Memory B cell (primary cell): ENCODE measurements at places on chromosomes 6 and 20.

- DNase-seq, result no peak
These were observed 156.0 kb downstream of the LY86 start for GRCh38 chr6:6744551-6744950.

DNA sequence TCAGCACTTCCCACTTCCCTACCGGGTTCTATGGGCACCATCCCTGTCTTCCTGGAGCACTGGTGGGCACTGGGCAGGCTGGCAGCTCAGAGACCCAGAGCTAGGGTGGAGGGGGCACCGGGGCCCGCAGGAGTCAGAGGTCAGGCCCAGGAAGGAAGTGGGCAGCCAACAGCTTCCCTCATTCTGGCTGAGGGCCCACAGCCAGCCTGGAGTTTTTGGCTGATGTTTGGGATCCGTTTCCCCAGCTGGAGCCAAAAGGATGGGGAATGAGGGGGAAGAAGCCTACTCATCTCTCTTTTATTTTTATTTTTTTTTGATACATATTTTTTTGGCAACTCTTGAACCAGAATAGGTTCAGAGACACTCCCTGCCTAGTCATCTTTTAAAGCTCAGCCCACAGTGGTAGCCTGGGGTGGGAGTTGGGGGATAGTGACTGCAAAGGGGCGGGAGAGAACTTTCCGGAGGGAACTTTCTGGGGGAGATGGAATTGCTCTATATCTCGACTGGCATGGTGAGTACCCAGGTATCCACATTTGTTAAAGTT lies 54.2 kb upstream of the MLN start:
- DNase-seq, result no peak

GRCh38 chr6:89250239-89250638 lies 33.1 kb upstream of the GABRR1 start:
- DNase-seq, result no peak

DNA sequence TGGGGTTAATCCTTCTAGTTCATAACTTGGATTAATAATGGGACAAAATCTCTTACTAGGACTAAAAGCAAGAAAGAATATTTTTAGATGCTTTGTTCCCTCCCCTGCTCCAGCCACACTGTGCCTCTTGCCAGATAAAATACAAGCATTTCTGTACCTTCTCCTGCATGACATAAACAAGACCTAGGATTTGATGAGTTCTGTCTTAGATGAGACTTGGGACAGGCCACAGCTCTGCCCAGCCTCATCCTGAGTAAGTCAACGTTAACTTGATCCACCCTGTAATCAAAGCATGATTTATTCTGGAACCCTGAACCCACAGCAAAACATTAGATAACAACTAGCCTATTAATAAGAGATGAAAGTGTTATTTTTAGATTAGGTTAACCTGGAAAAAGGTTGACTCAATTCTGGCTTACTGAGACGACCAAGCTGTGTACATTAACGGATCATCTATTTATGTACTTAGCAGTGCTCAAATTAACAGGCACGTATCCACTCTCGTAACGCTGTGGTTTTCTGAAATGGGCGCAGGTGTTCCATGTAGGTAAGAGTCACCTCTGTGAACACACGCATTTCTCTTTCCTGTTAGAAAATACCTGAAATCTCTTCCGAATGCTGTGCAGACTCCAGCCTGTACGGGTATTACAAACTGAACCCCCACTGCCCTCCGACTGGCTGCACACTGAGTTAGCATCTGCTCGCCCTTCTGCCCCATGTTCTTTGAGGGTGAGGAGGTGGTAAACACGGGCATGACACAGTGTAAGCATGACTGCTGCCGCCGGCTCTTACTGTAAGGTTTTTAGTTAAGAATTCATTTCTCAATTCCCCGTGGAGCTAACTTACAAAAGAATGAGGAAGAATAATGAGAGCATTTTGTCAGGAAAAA lies 132.1 kb upstream of the FOXQ1 start:
- no peak for DNase-seq

DNA sequence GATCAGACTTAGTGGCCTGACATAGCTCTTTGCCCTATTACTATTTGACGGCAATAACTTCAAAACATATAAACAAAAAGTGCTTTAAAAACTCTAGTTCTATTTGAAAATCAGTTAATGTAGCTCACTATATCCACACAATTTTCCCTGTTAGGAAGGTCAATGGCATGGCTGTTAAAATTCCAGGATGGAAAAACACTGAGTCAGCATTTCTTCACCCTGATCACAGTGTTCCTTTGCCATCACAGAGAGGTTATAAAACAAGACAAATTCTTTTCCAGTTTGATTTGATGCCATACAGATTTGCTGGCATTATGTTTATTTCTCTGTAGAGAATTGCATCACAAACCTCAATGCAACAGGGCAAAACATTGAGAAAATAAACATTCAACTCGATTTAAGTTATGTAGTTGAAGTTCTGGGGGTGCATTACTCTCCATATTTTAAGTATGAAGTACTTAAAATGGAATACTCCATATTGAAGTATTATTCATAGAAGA lies 253.7 kb upstream of the HSF2 start:
- DNase-seq, result no peak

DNA sequence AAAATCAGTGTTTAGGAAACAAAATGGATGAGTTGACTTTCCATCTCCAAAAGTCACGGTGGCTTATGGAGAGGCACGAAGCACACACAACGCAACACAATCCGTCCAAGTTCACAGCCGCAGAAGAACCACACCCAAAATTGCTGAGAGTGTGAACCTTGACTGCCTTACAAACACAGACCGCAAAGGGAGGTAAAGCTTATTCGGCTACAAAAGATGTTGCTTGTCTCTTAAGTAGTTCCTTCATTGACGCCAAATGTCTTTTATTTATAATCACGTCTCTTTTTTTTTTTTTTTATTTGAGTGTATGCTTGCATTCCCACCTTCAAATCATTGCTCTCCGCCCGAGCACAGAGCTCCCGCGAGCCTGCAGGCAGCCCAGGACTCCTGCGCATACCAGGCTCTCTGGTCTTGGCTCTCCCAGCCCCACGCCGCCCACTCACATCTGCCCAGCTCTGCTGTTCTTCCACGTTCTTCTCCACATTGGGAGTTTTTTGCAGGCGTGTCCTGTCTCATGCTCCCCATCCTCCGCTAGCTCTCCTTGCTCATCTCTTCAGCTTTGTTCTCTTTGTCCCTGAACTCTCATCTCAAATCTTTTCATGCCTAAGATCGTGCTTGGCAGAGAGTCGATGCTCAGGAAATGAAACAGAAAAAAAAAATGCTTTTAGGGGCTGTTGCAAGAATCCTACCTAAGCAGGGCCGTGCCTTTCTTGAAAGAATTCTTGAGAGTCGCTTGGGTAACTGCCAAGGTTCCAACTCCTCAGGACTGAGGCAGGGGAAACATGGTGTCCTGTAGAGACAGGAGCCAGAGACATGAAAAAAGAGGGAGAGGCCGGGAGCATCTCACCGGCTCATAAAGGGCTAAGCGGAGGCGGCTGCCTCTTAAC lies 25.8 kb downstream of the LY86 start:
- no peak for DNase-seq

DNA sequence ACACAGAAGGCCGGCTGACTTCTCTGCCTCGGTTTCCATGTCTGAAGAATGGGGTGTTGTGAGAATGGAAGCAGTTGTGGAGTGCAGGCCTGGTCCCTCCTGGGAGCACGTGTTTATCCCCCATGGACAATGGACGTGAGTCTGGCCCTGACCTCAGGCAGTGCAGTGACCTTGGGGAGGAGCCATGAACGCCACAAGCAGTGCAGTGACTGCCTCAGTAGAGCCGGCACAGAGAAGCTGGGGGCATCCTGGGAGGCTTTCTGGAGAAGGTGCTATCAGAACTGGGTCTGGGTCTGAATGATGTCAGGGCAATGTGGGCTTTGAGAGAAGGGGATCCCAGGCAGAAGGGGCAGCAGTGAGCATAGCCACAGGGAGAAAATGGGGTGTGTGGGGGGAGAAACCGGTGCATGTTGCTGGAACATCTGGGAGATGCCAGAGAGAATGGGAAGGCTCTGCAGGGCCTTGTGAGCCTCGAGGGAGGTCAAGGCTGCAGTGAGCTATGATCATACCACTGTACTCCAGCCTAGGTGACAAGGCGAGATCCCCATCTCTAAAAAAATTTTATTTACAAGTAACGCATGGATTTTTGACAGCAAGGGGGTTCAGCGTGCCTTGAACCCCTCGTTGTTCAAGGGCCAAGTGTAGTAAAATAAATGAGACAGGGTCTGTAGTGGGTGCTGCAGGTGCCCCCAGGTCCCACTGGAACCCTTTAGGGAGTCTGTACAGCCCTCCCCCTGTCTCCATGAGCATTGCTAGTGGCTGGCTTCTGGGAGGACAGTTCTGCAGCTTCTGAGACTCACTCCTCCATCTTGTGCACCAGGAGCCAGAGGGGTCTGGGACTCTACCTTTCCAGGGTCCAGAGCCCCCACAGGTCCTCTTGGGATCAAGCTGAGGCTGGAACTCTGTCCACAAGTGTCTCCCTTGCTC lies 27.0 kb upstream of the ZBP1 start:
- no peak for DNase-seq

- DNase-seq, result no peak
These were observed 948.4 kb upstream of the EYS start for GRCh38 chr6:66655420-66655819.

DNA sequence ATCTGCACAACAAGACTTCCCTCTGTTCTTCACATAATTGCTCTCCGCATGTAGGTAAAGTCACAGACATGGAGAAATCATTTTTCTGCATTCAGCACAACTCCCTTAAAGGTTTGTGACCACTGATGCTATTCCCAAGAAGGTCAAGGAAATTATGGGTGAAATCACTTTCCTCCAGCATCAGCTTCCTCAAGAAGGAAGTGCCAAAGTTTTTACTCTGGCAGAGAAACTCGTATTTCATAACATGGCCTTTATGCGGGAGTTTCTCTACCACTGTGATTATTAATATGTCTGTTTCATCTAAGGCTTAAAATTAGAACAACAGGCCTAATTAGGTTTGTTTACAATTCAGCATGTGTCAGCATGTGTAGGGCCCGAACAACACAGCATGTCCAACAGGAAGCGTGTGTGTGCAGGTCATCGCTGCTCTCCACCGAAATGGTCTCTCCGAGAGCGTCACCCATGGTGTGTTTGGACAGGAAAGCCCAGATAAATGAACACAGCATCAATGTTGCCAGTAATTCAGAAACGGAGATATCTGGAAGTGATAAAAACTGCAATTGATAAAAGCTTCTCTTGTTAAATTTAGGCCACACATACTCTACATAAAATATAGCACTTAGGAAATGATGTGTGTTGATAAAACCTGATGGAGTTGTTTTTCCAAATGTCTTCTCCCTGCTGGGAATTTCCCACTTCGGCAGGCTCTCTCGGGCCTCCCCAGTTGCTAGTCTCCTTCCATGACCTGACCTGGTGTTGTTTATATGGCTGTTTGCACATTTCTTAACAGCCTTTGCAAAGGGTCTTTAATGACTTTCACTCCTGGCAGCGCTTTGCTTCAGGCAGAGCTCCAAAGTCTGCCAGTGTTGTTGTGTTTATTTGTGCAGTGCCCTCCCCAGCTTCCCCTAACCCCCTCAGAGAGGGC lies 265.1 kb upstream of the CEP162 start:
- DNase-seq, result no peak

DNA sequence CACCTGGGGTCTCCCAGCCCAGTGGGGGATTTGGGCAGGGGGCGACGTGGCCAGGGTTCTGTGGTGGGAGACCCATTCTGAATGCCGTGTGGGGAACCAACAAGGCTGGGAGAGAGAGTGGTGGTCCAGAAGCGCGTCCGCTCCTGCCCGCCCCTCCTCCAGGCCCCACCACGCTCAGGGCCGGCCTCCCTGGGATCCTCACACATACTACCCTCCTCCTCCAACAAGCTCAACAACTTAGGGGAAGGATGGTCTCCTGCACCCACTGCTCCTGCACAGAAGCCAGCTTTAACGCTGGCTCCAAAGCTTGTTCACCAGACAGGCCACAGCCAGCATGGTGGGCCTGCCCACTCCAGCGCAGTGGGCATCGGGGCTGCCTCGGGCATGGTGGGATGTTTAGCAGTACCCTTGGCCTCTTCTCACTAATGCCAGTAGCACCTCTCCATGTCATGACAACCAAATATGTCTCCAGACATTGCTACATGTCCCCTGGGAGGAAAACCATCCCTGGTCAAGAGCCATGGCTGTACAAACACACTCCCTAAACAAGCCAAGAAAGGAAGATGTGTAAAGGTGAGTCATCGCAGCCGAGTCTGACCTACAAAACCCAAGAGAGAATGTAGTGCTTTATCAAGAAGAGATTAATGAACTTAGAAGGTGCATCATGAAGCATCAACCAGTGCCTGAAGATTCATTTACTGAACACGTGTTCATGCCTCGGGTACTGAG lies 75.7 kb downstream of the BMP7 start:
- no peak for DNase-seq

GRCh38 chr6:72963946-72964345 lies 261.4 kb downstream of the KHDC1L start:
- DNase-seq, result no peak

GRCh38 chr6:30100585-30101443 lies 12.1 kb downstream of the TRIM31 start:
- no peak for DNase-seq

- DNase-seq, result no peak
These were observed 130.5 kb downstream of the ZFP64 start for GRCh38 chr20:52060794-52061714.

DNA sequence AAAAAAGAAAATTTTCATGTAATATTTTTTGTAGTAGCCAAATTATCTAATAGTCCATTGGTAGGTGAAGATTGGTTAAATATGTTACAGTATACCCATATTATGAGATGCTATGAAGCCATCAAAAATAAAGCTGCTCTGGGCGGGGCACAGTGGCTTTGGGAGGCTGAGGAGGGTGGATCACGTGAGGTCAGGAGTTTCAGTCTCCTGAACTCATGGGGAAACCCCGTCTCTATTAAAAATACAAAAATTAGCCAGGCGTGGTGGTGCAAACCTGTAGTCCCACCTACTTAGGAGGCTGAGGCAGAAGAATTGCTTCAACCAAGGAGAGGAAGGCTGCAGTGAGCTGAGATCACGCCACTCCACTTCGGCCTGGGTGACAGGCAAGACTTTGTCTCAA lies 360.5 kb downstream of the KIF16B start:
- DNase-seq, result no peak

DNA sequence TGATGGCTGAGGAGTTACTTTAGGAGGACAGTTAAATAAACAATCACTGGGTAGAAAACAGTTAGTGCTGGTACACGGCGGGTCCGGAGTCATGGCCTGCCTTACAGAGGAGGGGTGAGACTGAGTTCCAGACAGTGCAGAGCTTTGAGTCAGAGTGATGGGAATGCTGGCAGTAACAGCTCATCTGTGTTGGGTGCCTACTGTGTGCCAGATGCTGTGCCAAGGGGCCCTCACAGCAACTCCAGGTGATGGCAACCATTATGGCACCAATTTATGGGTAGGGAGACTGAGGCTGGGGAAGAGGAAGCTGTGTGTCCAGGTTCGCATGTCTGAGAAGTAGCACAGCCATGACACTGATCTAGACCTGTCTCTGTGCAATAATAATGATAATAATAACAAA lies 132.6 kb downstream of the CEBPB start:
- DNase-seq, result no peak

- no peak for DNase-seq
These were observed 48.3 kb upstream of the SLC22A1 start for GRCh38 chr6:160073272-160073671.

DNA sequence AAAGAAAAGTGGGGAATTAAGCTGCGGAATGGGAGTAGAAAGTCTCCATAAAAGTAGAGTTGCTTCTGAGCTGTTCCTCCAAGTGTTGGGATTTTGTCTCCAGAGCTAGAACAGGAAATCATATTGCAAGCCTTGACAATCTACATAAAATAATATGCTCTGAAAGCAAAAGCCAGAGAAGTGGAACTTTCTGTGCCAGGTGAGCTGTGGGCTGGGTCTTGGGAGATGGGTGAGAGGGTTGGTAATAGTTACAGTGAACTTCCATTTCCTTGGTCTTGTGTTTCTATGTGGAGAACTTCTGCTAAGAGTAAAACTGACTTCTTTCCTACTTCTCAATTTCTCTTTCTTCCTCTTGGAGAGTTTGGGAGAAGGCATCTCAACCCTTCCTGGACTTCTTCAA lies 6.3 kb upstream of the HMGN4 start:
- DNase-seq, result no peak
